ENCODE measurements at places on chromosomes 16 and 17. TPM values are rescaled to one million over a fixed set of nuclear protein-coding genes. Genes with fewer than 3 reads are reported as not detected.

Gene DNAH2
- polyA plus RNA-seq = 0.08 TPM

Gene HAGHL
- polyA plus RNA-seq = 3.7 TPM

Gene C17orf113
- 0.31 TPM for polyA plus RNA-seq

Gene CAVIN1
- polyA plus RNA-seq = 61.2 TPM

Gene SCPEP1
- polyA plus RNA-seq = 25.7 TPM

Gene ITGAX
- polyA plus RNA-seq = 1.9 TPM

Gene ARL5C
- polyA plus RNA-seq = not detected

Gene SARM1
- polyA plus RNA-seq = 5.2 TPM

Gene MT1M
- 138 TPM for polyA plus RNA-seq

Gene PPM1E
- polyA plus RNA-seq = 0.15 TPM

Gene OR3A3
- not detected for polyA plus RNA-seq

Gene CLEC3A
- polyA plus RNA-seq = not detected

Gene VASN
- polyA plus RNA-seq = 3.7 TPM

Gene CSH2
- polyA plus RNA-seq = not detected

Gene ZFHX3
- 2.1 TPM for polyA plus RNA-seq

Gene CCL5
- 5.7 TPM for polyA plus RNA-seq

Gene OTOA
- polyA plus RNA-seq = 0.44 TPM

Gene SIAH1
- 11.4 TPM for polyA plus RNA-seq

Gene OR1F1
- polyA plus RNA-seq = not detected

Gene SLC2A4
- polyA plus RNA-seq = 1.4 TPM

Gene CLEC19A
- not detected for polyA plus RNA-seq

Gene CFAP97D1
- not detected for polyA plus RNA-seq

Gene PRSS27
- 74.4 TPM for polyA plus RNA-seq

Gene CRISPLD2
- 18.3 TPM for polyA plus RNA-seq

Gene CCL16
- not detected for polyA plus RNA-seq

Gene TOP3A
- polyA plus RNA-seq = 12.7 TPM

Gene KRTAP17-1
- not detected for polyA plus RNA-seq

Gene CRHR1
- polyA plus RNA-seq = not detected

Gene KRT9
- polyA plus RNA-seq = not detected

Gene NAA60
- polyA plus RNA-seq = 54.4 TPM

Gene SNN
- 11.3 TPM for polyA plus RNA-seq

Gene VMO1
- 2.7 TPM for polyA plus RNA-seq

Gene ZG16
- 0.76 TPM for polyA plus RNA-seq

Gene KCNJ18
- not detected for polyA plus RNA-seq

Gene IRF8
- polyA plus RNA-seq = 7.3 TPM

Gene KRTAP3-2
- not detected for polyA plus RNA-seq

Gene ALOXE3
- not detected for polyA plus RNA-seq

Gene RAB26
- 15.1 TPM for polyA plus RNA-seq

Gene FAM20A
- 13.1 TPM for polyA plus RNA-seq

Gene TBX21
- polyA plus RNA-seq = 0.10 TPM

Gene HOXB4
- polyA plus RNA-seq = 2.6 TPM

Gene RBFOX1
- polyA plus RNA-seq = 0.15 TPM

Gene KIF2B
- polyA plus RNA-seq = not detected

Gene CASKIN2
- 8.8 TPM for polyA plus RNA-seq

Gene PAFAH1B1
- 38.0 TPM for polyA plus RNA-seq

Gene TAF1C
- polyA plus RNA-seq = 22.7 TPM

Gene YPEL2
- 9.0 TPM for polyA plus RNA-seq

Gene SLC5A2
- 0.62 TPM for polyA plus RNA-seq

Gene HOXB7
- polyA plus RNA-seq = 8.2 TPM

Data from stomach (tissue), 19 donors.